ENCODE measurements at places on chromosomes 1 and 21. TPM values are rescaled to one million over a fixed set of nuclear protein-coding genes. Genes with fewer than 3 reads are reported as not detected.
A peak's percentile ranks its signal among the peaks of the same experiment; 100 is the strongest.

- H3K36me3 ChIP-seq: no peaks in the 10 kb centered on the region
- H3K27ac ChIP-seq: no peak overlapping the region
- H3K27me3 ChIP-seq: peaks cover 34% of the 10 kb centered on the region
- DNase-seq: no peak
- H3K4me1 ChIP-seq: peaks cover 3% of the 10 kb centered on the region
These were observed 8.3 kb upstream of the RIPK4 start for GRCh38 chr21:41775149-41775472.

IGSF9 gene
- total RNA-seq: not detected

- no peak overlapping the region for H3K4me3 ChIP-seq
- DNase-seq: no peak
- H3K4me1 ChIP-seq: peaks cover 4% of the 10 kb centered on the region
These were observed 63.8 kb downstream of the IARS2 start for GRCh38 chr1:220157738-220158137.

- DNase-seq: no peak
- no peak overlapping the region for H3K27ac ChIP-seq
- no peak overlapping the region for H3K4me3 ChIP-seq
- no peaks in the 10 kb centered on the region for H3K36me3 ChIP-seq
- peaks cover 22% of the 10 kb centered on the region for H3K27me3 ChIP-seq
- H3K4me1 ChIP-seq: no peaks in the 10 kb centered on the region
These were observed 32.4 kb downstream of the ZBTB18 start for GRCh38 chr1:244083383-244083943.

DNA sequence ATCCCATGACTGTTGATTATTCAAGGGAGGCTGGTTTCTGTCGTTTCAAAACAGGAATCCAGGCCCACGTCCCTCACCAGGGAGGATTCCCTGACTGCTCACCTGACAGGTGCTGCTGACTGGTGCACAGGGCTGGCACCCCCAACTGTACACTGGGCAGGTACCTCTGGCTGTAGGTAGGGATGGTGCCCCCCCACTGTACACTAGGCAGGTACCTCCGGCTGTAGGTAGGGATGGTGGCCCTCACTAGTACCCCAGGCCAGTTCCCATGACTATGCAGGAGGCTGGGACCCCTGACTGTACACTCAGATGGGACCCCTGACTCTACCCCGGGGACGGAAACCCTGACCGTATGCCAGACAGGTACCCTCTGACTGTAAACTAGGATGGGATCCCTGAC is 33.6 kb upstream of the PDE9A start:
- peaks cover 57% of the 10 kb centered on the region for H3K27me3 ChIP-seq
- no peaks in the 10 kb centered on the region for H3K36me3 ChIP-seq
- DNase-seq: no peak
- H3K4me3 ChIP-seq: no peak overlapping the region
- H3K27ac ChIP-seq: no peak overlapping the region

DNA sequence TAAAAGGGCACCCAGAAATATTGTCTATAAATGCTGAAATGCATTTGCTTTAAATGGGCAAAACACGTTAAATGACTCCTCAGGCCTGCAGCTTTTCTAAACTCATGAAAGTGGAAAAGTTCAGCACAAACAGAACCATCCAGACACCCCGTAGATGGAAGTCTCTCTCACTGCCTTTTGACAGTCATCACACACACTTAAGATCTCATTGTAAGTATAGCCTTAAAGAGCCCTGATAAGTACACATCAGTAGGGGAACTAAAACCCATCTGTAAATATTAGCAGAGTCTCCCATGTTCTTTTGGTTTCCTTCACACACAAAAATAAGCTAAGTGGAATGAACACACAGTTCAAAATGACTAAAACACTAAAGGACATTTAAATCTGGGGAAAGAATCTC is 166.7 kb downstream of the LTN1 start:
- H3K27ac ChIP-seq: no peak overlapping the region
- no peak overlapping the region for H3K4me3 ChIP-seq
- H3K4me1 ChIP-seq: peaks cover 11% of the 10 kb centered on the region
- DNase-seq: no peak

DNA sequence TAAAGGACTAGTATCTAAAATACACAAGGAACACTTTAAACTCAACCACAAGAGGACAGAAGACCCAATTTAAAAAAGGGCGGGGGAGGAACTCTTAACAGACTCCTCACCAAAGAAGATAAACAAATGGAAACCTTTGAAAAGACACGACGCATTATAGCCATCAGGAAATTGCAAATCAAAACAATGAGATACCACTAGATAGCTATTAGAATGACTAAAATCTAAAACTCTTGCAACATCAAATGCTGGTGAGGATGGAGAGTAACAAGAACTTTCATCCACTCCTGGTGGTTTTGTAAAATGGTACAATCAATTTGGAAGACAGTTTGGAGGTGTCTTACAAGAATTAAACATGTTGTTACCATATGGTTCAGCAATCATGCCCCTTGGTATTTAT is 708.2 kb downstream of the BRINP3 start:
- H3K27ac ChIP-seq: no peak overlapping the region
- H3K27me3 ChIP-seq: no peaks in the 10 kb centered on the region
- H3K36me3 ChIP-seq: no peaks in the 10 kb centered on the region
- no peak for DNase-seq

GRCh38 chr1:189656628-189657530 is 820.8 kb downstream of the BRINP3 start:
- no peak overlapping the region for H3K4me3 ChIP-seq
- no peaks in the 10 kb centered on the region for H3K27me3 ChIP-seq
- no peak overlapping the region for H3K27ac ChIP-seq
- DNase-seq: no peak
- no peaks in the 10 kb centered on the region for H3K4me1 ChIP-seq

- H3K27ac ChIP-seq: no peak overlapping the region
- peaks cover 10% of the 10 kb centered on the region for H3K4me1 ChIP-seq
- H3K36me3 ChIP-seq: no peaks in the 10 kb centered on the region
- H3K4me3 ChIP-seq: no peak overlapping the region
- peaks cover 25% of the 10 kb centered on the region for H3K27me3 ChIP-seq
- no peak for DNase-seq
These were observed 1.6 kb downstream of the DRAXIN start for GRCh38 chr1:11693024-11693590.

PLPPR5 gene
- total RNA-seq: not detected

DNA sequence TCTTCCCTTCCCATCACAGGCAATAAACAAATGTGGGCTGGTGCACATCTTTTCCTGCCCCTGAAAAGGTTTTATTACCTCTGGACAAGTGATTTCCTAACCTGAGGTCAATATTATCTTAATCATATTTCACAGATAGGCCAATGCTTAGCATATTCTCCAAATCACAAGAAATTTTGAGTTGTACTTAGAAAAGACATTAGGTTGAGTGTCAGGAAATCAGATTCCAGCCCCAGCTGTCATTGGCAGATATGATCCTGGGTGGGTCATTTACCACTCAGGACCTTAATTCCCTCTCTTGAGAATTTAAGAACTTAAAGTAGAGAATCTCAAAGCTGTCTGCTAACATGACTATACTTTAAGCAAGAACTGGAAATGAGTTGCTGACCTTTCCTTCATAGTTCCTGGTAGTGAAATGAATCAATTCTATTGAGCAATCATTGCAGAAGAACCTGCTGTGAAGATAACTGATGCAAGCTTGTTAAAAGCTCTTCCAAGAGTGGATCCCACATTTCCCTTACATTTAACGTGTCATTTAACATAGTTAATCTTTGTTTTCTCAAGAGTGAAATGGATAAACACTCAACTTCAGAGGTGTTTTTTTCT is 46.4 kb upstream of the CR2 start:
- no peaks in the 10 kb centered on the region for H3K36me3 ChIP-seq
- no peak for DNase-seq
- H3K4me1 ChIP-seq: no peaks in the 10 kb centered on the region
- no peak overlapping the region for H3K27ac ChIP-seq
- no peak overlapping the region for H3K4me3 ChIP-seq
- no peaks in the 10 kb centered on the region for H3K27me3 ChIP-seq

- peak overlapping the region; percentile 2 for H3K4me3 ChIP-seq
- no peak for DNase-seq
- H3K36me3 ChIP-seq: peaks cover 6% of the 10 kb centered on the region
- peaks cover 10% of the 10 kb centered on the region for H3K4me1 ChIP-seq
- H3K27me3 ChIP-seq: no peaks in the 10 kb centered on the region
- H3K27ac ChIP-seq: peak overlapping the region; percentile 98
These were observed 6.3 kb downstream of the KLHL21 start for GRCh38 chr1:6596351-6596750.

- H3K27ac ChIP-seq: no peak overlapping the region
- no peaks in the 10 kb centered on the region for H3K27me3 ChIP-seq
- no peak overlapping the region for H3K4me3 ChIP-seq
- H3K36me3 ChIP-seq: no peaks in the 10 kb centered on the region
These were observed 880.2 kb upstream of the NEGR1 start for GRCh38 chr1:73162564-73162963.

- no peaks in the 10 kb centered on the region for H3K4me1 ChIP-seq
- H3K36me3 ChIP-seq: no peaks in the 10 kb centered on the region
- no peaks in the 10 kb centered on the region for H3K27me3 ChIP-seq
- no peak for DNase-seq
- H3K4me3 ChIP-seq: no peak overlapping the region
These were observed 23.0 kb downstream of the IQGAP3 start for GRCh38 chr1:156549390-156549789.

- H3K27me3 ChIP-seq: no peaks in the 10 kb centered on the region
- no peaks in the 10 kb centered on the region for H3K36me3 ChIP-seq
- no peak overlapping the region for H3K27ac ChIP-seq
- no peak overlapping the region for H3K4me3 ChIP-seq
- no peak for DNase-seq
These were observed 22.2 kb upstream of the AGL start for GRCh38 chr1:99827970-99828369.

- no peak overlapping the region for H3K27ac ChIP-seq
- no peaks in the 10 kb centered on the region for H3K4me1 ChIP-seq
- no peak for DNase-seq
- no peak overlapping the region for H3K4me3 ChIP-seq
- no peaks in the 10 kb centered on the region for H3K36me3 ChIP-seq
These were observed 197.4 kb downstream of the FGGY start for GRCh38 chr1:59494145-59494833.

DNA sequence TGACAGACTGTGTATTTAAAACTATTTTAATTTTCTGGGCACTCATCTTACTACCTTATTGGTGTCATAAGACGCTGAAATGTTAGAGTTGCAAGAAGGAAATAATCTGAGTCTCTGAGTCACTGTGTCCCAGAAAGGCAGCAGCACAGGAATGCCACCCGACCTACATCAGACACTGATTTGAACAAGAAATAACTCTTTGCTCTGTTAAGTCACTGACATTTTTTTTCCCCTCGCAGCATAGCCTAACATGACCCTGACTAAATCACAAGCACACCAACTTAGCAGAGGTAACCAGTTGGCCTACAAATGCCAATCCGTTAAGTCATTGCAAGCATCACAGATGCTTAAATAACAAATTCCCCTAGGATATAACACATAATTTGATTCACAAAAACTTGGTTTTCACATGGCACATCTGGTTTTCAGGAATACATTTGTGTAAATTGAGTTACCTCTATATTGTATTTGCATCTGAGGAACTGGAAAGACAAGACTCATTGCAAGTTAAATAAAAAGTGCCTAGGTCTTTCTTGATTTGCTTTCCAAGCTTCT is 349.1 kb downstream of the SEC16B start:
- no peak for DNase-seq
- H3K4me3 ChIP-seq: no peak overlapping the region
- H3K27ac ChIP-seq: no peak overlapping the region
- no peaks in the 10 kb centered on the region for H3K36me3 ChIP-seq
- no peaks in the 10 kb centered on the region for H3K27me3 ChIP-seq
- H3K4me1 ChIP-seq: no peaks in the 10 kb centered on the region

GSTM5 gene
- total RNA-seq: 2.1 TPM

GNG4 gene
- not detected for total RNA-seq

TDRD5 gene
- total RNA-seq: not detected

- no peaks in the 10 kb centered on the region for H3K36me3 ChIP-seq
- H3K4me3 ChIP-seq: no peak overlapping the region
- H3K27me3 ChIP-seq: no peaks in the 10 kb centered on the region
These were observed 99.1 kb upstream of the ACTRT2 start for GRCh38 chr1:2921970-2922686.

GRCh38 chr1:235883261-235883927 is 16.7 kb upstream of the LYST start:
- H3K36me3 ChIP-seq: no peaks in the 10 kb centered on the region

- no peak overlapping the region for H3K4me3 ChIP-seq
- no peak overlapping the region for H3K27ac ChIP-seq
- no peaks in the 10 kb centered on the region for H3K36me3 ChIP-seq
- H3K4me1 ChIP-seq: no peaks in the 10 kb centered on the region
- H3K27me3 ChIP-seq: no peaks in the 10 kb centered on the region
These were observed 126.0 kb upstream of the TMEM51 start for GRCh38 chr1:15027515-15027986.
